Left lung (tissue), 14 donors: ENCODE measurements at places on chromosomes 4 and X.

- no peak for DNase-seq
Observed at GRCh38 chrX:30308263-30309138, 689 bp downstream of the NR0B1 start.

- no peak for DNase-seq
Observed at GRCh38 chr4:8236106-8236919, 33.2 kb upstream of the HTRA3 start.

DNA sequence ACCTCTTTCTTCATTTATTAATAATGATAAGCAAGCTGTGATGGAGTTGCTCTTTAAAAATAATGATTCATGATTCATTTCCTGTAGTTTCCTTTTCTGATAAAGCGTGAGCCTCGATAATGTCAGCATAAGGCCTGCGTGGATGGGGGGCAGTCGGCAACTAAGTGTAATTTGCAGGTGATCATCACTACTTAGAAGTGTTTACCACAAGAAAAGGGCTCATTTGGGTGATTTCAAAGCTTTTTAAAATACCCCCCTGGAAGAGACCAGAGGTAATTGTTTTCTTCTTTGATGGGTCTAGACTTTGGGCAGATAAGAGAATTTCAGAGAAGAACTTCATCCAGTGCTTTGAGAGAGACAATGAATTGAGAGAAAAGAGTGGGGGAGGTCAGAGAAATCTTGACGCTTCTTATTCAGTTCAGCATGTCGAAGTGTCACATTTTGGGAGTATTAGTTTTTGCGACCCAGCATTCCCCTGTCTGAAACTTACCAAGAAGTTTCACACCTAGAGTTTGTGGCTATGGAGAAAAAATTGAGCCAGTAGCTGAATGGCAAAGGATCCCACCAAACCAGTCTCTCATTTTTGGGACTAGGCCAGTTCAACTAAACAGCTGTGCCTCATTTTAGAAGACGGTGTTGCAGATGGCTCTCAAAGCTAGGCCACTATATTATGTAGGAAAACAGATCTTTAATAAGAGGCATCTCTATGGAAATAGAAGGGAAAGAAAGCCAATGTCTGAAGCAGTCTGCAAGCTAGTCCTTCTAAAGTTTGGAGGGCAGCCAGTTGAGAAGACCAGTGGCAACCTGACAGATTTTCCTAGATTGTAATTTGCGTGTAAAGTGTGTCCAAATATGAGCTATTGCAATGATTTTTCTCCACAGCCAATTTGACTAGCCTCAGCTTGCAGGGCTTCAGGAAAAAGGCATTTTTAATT, 171.0 kb upstream of the PPP1R2C start:
- DNase-seq, result no peak

- DNase-seq, result no peak
Observed at GRCh38 chr4:147855571-147856009, 123.7 kb downstream of the ARHGAP10 start.

DNA sequence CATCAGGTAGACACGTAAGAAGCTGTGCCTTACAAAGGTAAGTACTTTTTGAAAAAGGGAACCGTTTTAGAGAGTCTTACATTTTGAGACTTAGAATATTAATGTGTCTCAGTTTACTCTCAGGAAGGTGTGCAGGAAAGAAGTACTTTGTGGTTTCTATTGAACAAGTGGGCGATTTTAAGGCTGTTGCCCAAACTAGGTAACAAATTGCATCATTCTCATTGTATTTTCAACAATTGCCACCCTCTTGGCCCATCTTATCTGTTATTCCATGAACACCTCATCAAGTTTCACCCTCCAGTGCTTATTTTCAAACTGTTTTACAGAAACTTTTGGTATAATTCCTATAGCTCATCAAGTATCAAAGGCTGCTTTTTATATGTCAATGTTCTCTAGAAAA, 158.3 kb downstream of the SLC4A4 start:
- DNase-seq, result no peak

DNA sequence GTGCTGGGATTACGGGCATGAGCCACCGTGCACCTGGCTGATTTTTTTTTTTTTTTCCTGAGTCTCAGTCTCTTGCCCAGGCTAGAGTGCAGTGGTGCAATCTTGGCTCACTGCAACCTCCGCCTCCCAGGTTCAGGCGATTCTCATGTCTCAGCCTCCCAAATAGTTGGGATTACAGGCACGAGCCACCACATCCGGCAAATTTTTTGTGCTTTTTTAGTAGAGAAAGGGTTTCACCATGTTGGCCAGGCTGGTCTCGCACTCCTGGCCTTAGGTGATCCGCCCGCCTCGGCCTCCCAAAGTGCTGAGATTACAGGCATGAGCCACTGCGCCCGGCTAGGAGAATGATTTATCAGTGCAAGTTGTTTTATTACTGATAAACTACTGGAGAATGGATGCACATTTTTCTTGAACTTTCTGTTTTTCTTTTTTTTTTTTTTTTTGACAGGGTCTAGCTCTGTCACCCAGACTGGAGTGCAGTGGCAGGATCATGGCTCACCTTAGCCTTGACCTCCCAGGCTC, 39.7 kb upstream of the DHRSX start:
- DNase-seq, result no peak

GRCh38 chr4:83012200-83012686, 1.6 kb upstream of the LIN54 start:
- DNase-seq, result no peak

DNA sequence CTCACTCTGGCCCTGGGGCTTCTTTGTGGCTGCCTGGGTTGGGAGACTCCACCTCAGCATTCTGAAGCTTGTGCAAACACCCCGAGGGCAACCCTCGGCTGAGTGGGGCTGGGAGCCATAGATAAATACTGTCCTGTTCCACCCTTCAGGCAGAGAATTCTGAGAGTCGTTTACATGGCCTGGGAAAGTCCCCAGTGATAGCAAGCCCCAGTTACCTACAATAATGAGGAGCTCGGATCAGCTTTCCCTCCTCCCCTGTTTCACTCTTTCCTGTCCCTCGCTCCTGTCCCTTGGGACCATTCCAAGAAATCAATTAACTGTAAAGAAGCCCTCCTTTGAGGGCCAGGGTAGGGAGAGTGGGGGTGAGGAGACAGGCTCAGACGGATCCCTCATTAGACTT, 31.6 kb upstream of the DDX3X start:
- DNase-seq, result no peak

DNA sequence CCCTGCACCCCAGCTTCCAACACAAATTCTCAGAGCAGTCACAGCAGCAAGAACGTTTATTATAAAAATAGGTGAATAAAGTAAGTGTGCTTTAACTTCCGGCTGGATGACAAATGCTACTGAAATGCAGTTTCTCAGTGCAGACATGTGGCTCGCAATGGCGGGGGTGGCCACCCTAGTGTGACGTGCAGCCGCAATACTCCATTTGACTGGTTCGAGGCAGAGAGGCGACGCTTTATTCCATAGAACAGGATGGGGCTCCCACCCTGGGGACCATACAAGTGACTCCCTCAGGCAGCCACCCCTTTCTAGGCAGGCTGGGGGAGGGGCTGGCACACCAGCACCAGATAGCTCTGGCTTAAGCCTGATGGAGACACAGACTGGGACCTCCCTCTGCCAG, 14.5 kb downstream of the TNIP2 start:
- DNase-seq, result no peak

- no peak for DNase-seq
Observed at GRCh38 chrX:64151911-64152310, 53.6 kb downstream of the AMER1 start.

DNA sequence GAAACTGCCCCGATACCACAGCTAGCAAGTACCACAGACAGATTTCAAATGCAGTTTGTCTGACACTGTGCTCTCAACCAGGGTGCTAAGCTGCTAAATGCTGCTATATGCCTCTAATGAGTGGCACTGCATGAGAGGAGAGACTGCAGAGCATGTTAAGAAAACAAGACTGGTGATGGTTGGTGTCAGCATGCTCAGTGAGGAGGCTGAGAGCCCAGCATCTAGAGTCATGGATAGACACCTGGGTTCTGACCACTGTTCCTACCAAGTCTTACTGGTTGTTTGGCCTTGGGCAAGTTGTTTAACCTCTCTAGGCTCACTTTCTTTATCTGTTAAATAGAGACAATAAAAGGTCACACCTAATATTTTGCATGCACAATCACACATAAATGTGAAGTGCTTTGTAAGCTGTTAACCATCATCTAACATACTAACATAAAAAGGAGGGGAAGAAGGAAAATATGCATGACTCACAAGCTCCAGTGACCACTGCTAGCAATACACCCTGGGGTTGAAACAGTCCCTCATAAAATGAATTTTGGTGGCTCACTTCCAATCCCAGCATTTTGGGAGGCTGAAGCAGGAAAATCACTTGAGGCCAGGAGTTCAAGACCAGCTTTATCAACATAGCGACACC, 20.7 kb downstream of the HHIP start:
- no peak for DNase-seq

- no peak for DNase-seq
Observed at GRCh38 chr4:160371446-160371845, 1268.6 kb downstream of the RAPGEF2 start.

DNA sequence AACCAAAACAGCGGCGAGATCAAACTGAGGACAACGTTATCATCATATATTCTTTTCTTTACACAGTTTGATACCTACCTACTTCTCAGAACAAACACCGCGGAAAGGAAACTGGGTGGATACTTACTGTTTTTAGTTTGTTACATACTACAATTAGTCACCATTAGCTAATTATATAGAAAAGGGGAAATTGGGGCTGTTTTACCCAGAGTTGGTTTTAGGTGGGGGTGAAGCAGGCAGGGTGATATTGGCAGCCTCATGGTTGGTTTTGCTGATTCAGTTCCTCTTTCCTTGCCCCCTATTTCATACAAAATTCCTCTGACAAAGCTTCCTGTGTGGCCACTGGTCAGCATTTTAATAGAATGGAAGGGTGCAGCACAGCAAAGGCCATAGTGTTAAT, 77.8 kb downstream of the SORBS2 start:
- no peak for DNase-seq

- DNase-seq, result no peak
Observed at GRCh38 chr4:40516651-40517050, 113.0 kb downstream of the RBM47 start.

- no peak for DNase-seq
Observed at GRCh38 chrX:2547736-2548135, 47.0 kb upstream of the DHRSX start.

GRCh38 chrX:316351-317325, 2.0 kb downstream of the GTPBP6 start:
- DNase-seq, result no peak

- no peak for DNase-seq
Observed at GRCh38 chrX:15087747-15088146, 182.1 kb downstream of the ASB9 start.

DNA sequence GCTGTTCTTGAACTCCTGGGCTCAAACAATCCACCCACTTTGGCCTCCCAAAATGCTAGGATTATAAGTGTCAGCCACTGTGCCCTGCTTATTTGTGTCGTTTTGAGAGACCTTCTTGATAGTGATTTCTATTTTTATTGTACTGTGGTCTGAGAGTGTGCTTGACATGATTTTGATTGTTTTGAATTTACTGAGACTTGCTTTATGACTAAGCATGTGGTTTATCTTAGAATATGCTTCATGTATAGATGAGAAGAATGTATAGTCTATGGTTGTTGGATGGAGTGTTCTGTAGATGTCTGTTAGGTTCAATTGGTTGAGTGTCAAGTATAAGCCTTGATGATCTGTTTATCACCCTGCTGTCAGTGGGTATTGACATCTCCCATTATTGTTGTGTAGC, 789.3 kb downstream of the IL1RAPL1 start:
- no peak for DNase-seq

DNA sequence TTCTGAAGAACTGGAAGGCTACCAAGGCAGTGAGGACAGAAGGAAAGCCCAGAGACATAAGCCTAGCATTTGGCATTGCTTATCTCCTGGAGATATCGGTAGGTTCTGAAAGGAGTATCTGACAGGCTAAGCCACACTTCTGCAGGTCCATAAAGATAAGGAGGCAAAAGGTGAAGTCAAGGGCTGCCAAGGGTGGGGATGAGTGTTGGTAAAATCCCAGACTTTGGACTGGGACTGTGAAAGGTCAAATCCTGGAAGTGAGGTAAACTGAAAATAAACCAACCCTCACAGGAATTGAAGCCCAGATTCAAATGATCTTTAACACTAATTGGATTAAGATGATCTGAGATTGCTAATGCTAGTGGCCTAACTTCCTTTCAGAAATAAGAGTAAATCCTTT, 27.4 kb downstream of the GK start:
- no peak for DNase-seq

DNA sequence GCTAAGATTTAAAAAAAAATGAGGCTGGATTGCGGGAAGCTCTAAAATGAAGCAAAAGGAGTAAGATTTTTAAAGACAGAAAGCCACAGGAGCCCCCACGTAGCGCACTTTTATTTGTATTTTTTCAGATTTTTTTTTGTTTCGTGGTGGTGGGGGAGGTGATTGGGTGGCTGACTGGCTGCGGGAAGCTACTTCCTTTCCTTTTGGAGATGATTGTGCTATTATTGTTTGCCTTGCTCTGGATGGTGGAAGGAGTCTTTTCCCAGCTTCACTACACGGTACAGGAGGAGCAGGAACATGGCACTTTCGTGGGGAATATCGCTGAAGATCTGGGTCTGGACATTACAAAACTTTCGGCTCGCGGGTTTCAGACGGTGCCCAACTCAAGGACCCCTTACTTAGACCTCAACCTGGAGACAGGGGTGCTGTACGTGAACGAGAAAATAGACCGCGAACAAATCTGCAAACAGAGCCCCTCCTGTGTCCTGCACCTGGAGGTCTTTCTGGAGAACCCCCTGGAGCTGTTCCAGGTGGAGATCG, 908 bp downstream of the PCDH10 start:
- no peak for DNase-seq

DNA sequence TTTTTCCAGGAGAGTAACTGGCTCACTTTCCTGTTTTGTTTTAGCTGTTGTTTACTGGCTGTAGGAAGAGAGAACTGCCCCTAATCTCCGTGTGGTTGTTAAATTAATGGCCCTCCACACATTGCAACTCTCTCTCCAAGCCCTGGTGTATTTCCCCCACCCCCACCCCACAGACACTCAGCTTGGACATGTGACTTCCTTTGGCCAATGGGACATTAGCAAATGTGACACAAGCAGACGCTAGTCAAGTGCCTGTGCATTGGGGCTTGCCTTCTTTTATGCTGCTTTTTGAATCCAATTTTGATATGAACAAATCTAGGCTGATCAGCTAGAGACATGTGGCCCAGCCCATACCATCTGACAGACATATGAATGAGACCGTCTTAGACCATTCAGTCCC, 59.6 kb upstream of the TAB3 start:
- no peak for DNase-seq

DNA sequence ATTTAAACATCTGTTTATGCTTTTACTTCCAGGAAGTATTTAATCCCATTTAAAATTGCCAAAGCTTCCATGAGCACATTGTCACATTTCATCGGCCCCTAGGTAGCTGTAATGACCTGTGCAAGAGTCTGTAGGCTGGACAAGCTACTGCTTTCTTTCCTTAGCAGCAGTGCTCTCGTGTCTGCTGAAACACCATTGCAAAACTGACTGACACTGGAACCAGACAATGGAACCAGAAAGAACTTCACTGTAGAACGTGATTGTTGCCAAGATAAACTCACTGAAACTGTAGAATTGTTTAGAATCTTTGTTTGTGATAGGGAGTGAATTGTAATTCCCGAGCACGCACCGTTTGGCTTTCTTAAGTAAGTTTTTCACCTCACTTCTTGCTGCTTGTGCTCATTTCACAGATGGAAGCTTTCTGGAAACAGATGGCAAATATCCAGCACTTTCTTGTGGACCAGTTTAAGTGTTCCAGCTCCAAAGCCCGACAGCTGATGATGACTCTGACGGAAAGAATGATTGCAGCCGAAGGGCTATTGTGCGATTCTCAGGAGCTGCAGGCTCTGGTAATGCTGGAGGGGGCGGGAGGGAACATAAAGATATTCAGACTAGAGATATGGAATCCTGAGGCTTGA, 36.9 kb downstream of the EVC start:
- peak; percentile 26 for DNase-seq
